MCF 10A (cell line): ENCODE measurements at places on chromosomes 1 and 21.

- no peak for DNase-seq
Observed at GRCh38 chr1:39850606-39851216, 32.6 kb downstream of the TRIT1 start.

- DNase-seq: no peak
Observed at GRCh38 chr1:214958486-214958885, 124.1 kb upstream of the KCNK2 start.

- no peak for DNase-seq
Observed at GRCh38 chr21:36186081-36186480, 29.5 kb downstream of the DOP1B start.

GRCh38 chr1:3312898-3313575 is 141.4 kb upstream of the ARHGEF16 start:
- DNase-seq: peak; percentile 96

DNA sequence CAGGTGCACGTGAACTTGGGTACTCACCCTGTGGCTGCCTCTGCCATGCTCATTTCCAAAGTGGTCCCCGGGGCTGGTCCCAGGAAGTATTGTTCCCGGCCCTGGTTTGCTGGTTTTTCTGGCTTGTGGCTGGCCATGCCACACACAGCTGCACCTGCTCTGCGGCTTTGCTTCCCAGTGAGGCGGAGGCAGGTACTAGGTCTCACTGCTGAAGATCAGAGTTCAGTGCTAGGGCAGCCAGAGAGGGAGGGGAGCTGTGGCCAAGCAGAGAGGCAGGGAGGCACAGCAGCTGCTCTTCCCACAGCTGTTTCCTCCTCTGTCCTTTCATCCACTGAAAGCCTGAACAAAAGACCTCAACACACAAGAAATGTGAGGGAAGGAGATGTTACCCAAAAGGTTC is 30.5 kb downstream of the ENO1 start:
- DNase-seq: no peak

GRCh38 chr1:204837440-204838084 is 33.1 kb upstream of the NFASC start:
- DNase-seq: peak; percentile 79

DNA sequence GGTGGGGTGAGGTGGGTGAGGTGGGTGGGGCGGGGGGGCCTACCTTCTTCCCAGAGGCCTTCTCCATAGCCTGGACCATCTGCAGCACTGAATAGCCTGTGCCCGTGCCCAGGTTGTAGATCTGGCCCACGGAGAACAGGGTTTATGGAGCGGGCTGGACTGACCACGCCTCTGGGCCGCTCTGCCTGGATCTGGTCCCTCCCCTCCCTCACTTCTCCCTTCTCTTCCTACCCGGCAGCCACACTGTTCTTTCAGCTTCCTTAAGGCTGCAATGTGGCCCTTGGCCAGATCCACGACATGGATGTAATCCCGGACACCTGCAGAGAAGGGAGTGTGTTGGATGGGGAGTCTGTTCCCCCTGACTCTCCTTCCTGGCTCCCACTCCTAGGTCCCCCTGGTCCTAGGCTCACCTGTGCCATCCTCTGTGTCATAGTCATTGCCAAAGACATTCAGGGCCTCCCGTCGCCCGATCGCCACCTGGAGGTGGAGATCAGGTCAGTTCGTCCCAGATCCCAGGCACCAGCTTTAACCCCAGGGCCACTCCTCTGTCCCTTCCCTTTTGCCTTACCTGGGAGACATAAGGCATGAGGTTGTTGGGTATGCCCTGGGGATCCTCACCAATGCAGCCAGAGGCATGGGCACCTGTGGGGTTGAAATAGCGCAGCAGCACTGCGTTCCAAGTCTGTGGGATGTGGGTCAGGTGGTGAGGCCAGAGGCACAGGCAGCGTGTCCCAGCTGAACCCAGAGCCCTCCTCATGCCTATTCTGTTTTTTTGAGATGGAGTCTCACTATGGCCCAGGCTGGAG is 3.9 kb downstream of the GALE start:
- peak; percentile 44 for DNase-seq

DNA sequence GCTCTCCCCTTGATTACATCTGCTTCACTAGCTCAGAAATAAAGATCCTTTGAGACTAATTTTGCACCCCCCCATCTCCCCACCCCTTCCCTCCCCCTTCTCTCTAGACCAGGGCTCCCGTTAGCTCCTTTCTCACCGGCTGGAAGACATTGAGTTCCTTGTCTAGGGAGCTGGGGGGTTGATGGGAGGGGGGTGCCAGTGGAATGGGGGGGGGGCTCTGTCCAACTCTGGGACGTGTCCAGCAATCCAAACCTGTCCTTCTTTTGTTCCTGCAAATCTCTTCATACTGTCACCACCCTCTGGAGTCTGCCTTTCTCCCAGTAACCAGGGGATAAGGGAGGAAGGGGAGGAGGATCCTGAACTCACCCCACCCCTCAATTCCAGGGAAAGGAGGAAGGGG is 61.9 kb downstream of the RHBG start:
- DNase-seq: no peak

DNA sequence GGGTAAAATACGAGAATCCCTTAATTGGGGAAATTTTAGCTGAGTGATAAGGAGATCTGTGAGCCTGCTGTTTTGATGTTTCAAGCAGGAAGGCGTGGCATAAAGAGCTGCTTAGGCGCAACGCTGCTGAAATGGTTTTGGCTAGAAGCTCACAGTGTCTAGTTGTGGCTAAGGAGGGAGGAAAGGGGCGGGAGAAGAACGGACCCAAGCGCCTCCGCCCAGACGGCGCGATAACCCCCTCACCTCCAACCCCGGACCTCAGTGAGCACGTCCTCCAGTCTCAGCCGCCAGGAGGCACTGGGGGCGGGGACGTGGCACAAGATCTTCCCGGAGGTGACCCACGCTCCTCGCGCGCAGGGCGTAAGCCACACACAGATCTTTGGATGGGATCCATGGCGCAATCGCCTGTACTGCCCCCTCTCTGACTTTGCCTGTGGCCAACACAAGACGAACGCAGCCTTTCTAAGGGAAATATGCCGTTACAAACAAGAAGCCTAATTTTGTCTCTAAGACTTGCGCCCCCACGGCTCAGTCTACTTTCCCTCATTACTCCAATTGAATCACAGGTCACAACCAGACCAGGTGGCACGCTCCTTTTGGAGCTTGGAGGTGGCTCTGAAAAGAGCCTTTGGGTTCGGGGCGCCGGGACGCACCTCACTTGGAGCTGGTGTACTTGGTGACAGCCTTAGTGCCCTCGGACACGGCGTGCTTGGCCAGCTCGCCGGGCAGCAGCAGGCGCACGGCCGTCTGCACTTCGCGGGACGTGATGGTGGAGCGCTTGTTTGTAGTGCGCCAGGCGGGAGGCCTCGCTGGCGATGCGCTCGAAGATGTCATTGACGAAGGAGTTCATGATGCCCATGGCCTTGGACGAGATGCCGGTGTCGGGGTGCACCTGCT is 23.4 kb upstream of the RNF187 start:
- peak; percentile 29 for DNase-seq

DNA sequence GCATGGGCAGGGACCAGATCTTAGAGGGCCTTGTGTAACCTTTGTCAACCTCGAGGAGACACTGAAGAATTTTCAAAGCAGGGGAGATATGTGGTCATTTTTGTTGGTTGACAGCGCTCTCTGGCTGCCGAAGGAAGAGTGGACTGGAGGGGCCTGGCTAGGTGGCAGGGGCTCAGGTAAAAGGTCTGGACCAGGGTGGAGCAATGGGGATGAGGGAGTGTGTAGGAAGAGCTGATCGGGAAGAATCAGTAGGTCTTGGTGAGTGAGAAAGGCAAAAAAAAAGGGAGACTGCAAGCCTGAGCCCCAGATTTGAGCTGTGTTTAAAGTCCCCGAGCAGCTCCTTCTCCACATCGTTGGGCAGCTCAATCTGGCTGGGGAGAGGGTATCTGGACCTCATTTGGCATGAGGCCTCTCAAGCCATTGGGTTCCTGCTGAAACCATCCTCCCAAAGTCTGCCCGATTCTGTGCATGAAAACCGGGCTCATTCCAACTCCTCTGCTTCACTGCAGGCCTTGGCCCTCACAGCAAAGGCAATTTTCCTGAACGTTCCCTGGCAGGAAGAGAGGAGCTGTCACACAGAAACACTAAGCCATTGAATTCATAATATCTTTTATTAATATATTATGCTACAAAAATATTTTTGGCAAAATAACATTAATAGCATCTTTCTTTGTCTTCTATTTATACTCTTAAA is 237.1 kb downstream of the TRABD2B start:
- DNase-seq: peak; percentile 10

DNA sequence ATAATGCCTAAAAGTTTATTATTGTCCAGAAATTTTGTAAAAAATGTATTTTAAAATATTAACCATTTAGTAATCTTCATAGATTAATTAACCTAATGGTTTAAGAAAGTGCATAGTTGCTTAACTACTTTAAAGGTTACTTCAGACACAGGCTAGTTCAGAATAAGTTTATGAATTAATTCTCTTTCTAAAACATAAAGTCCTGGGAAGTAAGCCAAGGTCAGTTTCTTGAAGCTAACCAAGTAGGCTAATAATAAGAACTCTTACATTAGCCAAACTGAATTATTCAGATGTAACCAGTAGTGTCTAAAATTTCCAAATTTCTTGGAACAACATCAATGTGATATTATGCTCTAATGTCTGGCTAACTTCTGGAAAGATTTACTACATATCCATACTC is 790.4 kb downstream of the NCAM2 start:
- no peak for DNase-seq

DNA sequence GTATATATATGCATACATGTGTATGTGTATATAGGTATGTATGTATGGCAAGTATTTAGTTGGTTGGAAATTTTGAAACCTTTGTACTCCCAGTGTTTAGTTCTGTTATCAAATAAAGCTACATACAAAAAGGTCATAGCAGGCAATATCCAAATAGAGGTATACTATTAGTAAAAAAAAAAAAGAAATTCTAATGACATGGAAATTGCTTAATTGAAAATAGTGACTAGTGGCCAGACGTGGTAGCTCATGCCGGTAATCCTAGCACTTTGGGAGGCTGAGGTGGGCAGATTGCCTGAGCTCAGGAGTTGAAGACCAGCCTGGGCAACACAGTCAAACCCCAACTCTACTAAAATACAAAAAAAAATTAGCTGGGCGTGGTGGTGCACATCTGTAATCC is 351.6 kb upstream of the NR5A2 start:
- DNase-seq: no peak

GRCh38 chr21:27134516-27134915 is 167.6 kb upstream of the ADAMTS5 start:
- peak; percentile 43 for DNase-seq

- DNase-seq: peak; percentile 30
Observed at GRCh38 chr1:86971778-86972177, 57.3 kb downstream of the HS2ST1 start.

DNA sequence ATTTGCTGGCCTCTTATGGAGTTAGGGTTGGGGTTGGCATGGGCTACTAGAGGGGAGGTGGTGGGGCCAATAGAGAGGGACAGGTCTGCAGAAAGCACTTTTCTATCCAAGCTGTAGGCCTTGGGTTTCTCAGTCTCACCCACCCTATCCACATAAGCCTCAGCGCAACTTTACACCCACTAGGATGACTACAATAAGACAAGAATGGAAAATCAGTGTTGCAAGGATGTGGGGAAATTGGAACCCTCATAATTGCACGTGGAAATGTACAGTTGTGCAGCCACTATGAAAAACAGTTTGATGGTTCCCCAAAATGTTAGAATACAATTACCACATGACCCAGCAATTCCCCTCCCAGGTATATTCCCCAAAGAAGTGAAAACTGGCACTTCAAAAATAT is 14.0 kb upstream of the GSTM4 start:
- DNase-seq: no peak
